ENCODE measurements at places on chromosomes 3 and 15. TPM values are rescaled to one million over a fixed set of nuclear protein-coding genes. Genes with fewer than 3 reads are reported as not detected.

POLQ gene
- polyA plus RNA-seq: not detected

FOXL2 gene
- not detected for polyA plus RNA-seq

ZNF501 gene
- 3.3 TPM for polyA plus RNA-seq

ROBO2 gene
- polyA plus RNA-seq: not detected

GRCh38 chr3:55567615-55568014 lies 80.5 kb upstream of the WNT5A start:
- H3K4me3 ChIP-seq: no peak overlapping the region
- peaks cover 2% of the 10 kb centered on the region for H3K27me3 ChIP-seq
- no peaks in the 10 kb centered on the region for H3K4me1 ChIP-seq
- H3K36me3 ChIP-seq: no peaks in the 10 kb centered on the region
- DNase-seq: no peak

DNA sequence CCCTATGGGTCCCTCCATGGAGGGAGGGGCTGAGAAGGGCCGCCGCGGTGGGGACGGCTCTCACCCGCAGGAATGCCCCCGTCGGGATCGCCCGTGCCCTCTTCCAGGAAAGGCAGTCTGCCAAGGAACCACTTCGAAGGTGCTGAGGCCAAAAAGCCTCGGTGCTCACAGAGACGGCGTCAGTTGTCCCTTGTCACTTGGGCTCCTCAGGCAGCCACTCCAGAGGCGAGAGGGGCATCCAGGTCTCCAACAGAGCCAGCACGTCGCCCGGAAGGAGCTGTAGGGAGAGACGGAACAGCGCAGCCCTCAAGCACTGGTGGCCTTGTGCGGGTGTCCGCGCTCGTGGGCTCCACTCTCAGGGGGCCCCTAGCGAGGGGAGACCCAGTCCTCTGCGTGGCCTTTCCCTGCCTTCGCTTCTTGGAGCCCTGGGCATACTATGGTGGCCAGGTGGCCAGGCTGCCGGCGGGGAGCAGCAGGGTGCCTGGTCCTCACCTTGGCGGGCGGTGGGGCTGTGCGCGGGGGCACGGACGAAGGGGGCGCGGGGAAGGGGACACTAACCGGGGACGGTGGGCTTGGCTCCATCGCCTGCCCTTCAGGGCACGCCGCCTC lies 994 bp downstream of the MESP1 start:
- DNase-seq: peak; percentile 2
- H3K27me3 ChIP-seq: peaks cover 9% of the 10 kb centered on the region
- H3K4me3 ChIP-seq: peak overlapping the region; percentile 80
- peaks cover 6% of the 10 kb centered on the region for H3K4me1 ChIP-seq

GRCh38 chr3:147318900-147319299 lies 87.4 kb downstream of the ZIC4 start:
- no peaks in the 10 kb centered on the region for H3K4me1 ChIP-seq
- no peaks in the 10 kb centered on the region for H3K36me3 ChIP-seq
- no peak overlapping the region for H3K4me3 ChIP-seq
- H3K27me3 ChIP-seq: no peaks in the 10 kb centered on the region
- DNase-seq: no peak
- H3K27ac ChIP-seq: no peak overlapping the region

DNA sequence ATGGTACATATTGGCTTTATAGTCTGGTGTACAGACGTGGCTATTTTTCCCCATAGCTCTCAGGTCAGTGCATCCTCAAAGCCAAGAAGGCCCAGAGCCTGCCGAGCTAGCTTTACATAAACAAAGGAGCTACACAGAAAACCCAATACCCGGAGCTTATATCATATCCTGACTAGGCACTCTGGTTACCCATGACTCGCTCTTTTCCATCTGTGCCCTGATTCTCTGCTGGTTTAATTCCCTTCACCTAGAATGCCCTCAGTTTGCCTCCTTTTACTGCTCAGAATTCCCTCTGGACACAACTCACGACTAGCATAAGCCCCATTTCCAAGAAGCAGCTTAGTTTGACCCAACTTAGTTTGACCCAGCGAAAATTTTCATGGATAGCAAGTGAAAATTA lies 110.8 kb downstream of the TIGIT start:
- H3K27ac ChIP-seq: no peak overlapping the region
- H3K4me3 ChIP-seq: no peak overlapping the region
- no peaks in the 10 kb centered on the region for H3K27me3 ChIP-seq
- DNase-seq: no peak

DNA sequence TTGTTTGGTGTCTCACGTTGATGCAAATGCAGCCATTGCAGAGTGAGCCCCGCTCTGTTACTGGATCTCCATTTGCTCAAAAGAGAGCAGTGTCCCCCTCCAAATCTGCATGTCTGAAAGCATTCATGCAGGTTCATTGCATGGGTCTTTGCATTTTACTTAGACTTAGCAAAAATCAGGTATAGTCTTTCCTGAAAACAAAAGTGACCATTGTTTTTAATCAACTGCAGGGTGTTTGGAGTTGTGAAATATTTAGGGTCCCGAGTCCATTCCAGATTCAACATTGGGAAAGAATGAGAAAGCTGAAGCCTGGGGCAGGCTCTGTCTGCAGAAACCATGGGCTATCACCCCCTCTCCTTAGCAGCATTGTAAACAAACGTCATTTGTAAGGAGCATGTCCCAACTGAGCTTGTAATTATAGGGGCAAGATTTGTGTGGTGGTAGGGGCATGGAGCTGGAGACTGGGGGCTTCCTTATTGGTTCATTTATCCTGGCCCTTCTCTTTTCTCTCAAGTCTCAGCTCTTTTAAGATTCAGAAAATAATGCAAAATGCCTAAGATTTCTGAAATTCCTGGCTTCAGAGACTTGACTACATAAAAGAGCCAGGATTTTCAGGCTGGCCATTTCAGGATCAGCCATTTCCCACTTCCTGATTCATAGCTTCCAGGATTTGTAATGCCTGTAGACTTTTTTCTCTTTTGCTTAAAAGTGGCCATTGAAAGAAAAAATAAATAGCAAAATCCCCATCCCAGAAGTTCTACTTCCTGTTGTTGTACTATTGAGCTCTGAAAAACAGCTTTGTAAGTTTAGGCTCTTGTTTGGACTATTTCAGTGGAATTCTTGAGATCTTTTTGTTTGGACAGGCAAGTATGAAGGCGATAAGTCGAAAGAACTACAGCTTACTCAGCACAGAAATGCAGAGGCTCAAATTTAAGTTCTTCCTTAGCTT lies 23.0 kb downstream of the IGF1R start:
- no peak for DNase-seq
- no peak overlapping the region for H3K4me3 ChIP-seq
- H3K27ac ChIP-seq: no peak overlapping the region
- peaks cover 41% of the 10 kb centered on the region for H3K4me1 ChIP-seq
- peaks cover 2% of the 10 kb centered on the region for H3K27me3 ChIP-seq
- H3K36me3 ChIP-seq: no peaks in the 10 kb centered on the region

- no peak for DNase-seq
- no peak overlapping the region for H3K4me3 ChIP-seq
- no peak overlapping the region for H3K27ac ChIP-seq
- peaks cover 1% of the 10 kb centered on the region for H3K27me3 ChIP-seq
- H3K4me1 ChIP-seq: no peaks in the 10 kb centered on the region
Measured at GRCh38 chr3:87780811-87781210, 278.0 kb downstream of the CGGBP1 start.

DNA sequence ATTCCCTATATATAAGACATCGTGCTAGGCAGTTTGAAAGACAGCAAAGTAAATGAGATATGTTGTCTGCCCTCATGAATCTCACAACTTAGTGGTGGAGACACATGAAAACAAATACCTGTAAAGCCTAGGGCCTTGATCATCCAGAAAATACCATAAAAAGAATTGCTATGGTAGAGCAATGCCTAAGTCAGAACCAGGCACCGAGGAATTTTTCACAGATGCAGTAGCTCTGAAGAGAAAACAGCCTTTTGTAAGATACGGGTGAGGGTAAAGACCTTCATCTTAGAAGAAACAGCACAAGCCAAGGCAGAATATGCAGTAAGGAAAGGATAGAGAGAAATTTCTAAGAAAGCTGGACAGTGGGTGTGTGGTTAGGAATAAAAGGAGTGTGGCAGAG lies 36.1 kb downstream of the CD200R1L start:
- DNase-seq: no peak
- no peaks in the 10 kb centered on the region for H3K27me3 ChIP-seq
- no peak overlapping the region for H3K4me3 ChIP-seq
- H3K27ac ChIP-seq: no peak overlapping the region
- peaks cover 27% of the 10 kb centered on the region for H3K4me1 ChIP-seq

- H3K27me3 ChIP-seq: peaks cover 7% of the 10 kb centered on the region
- H3K4me1 ChIP-seq: peaks cover 40% of the 10 kb centered on the region
- peak overlapping the region; percentile 18 for H3K4me3 ChIP-seq
- no peak for DNase-seq
- peak overlapping the region; percentile 76 for H3K27ac ChIP-seq
Measured at GRCh38 chr15:89205991-89206585, 15.3 kb downstream of the RLBP1 start.

DNA sequence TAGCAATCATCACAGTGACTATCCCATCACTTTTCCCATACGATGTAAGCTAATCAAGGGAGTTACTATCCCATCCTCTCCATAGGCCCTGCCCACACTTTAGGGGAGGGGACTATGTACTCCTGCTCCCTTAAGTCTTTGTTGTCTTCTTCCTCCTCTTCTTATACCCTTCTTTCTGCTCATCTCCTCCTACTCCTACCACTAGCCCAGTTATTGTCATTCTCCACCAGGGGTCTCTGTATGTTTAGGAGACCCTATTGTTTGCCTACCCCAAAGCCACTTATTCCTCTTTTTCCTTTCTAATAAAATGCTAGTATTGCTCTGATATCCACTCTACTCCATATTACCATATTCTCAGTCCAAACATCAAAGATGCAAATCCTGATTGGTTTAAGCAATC lies 27.8 kb downstream of the STAC start:
- H3K36me3 ChIP-seq: no peaks in the 10 kb centered on the region
- H3K4me3 ChIP-seq: no peak overlapping the region
- no peak overlapping the region for H3K27ac ChIP-seq
- H3K4me1 ChIP-seq: no peaks in the 10 kb centered on the region

DNA sequence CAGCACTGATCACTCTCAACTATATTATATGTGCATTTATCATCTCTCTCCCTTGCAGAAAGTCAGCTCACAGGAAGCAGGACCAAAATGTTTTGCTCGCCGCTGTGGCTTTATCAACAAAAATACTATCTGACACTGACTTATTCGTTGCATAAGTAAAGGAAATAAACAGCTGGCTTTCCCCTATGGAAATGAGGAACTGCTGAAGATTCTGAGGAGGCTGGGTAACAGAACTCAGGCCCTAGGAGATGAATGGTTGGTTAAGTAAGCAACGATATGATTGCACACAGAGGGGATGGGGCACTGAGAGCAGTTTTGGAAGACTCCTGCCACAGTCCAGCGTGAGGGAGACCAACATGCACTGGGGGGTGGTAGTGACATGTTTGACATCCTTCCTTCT lies 181.1 kb downstream of the STT3B start:
- H3K36me3 ChIP-seq: no peaks in the 10 kb centered on the region
- no peak overlapping the region for H3K4me3 ChIP-seq
- H3K27me3 ChIP-seq: peaks cover 8% of the 10 kb centered on the region
- no peak overlapping the region for H3K27ac ChIP-seq
- no peaks in the 10 kb centered on the region for H3K4me1 ChIP-seq

DNA sequence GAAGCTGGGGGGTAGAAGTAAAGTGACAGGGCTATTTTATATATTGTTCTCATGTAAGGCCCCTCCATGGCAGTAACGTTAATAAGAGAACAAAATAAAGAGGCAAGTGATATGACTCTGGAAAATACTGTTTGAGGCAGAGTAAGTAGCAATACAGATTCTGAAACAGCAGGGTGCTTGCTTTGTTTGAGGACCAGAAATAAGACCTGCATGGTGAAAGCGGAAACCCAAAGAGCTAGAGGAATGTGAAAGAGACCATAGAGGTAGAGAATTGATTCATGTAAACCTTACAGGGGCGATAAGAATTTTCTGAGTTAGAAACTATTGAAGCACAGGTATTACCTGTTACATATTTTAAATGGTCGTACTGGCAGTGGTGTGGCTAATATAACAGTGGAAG lies 1517.1 kb downstream of the SI start:
- no peaks in the 10 kb centered on the region for H3K4me1 ChIP-seq
- H3K36me3 ChIP-seq: no peaks in the 10 kb centered on the region
- no peak overlapping the region for H3K4me3 ChIP-seq
- peaks cover 2% of the 10 kb centered on the region for H3K27me3 ChIP-seq
- no peak overlapping the region for H3K27ac ChIP-seq

GRCh38 chr3:10392244-10392643 lies 71.3 kb upstream of the SEC13 start:
- H3K27me3 ChIP-seq: peaks cover 2% of the 10 kb centered on the region
- no peak overlapping the region for H3K27ac ChIP-seq
- no peaks in the 10 kb centered on the region for H3K36me3 ChIP-seq
- peaks cover 16% of the 10 kb centered on the region for H3K4me1 ChIP-seq
- DNase-seq: no peak

DNA sequence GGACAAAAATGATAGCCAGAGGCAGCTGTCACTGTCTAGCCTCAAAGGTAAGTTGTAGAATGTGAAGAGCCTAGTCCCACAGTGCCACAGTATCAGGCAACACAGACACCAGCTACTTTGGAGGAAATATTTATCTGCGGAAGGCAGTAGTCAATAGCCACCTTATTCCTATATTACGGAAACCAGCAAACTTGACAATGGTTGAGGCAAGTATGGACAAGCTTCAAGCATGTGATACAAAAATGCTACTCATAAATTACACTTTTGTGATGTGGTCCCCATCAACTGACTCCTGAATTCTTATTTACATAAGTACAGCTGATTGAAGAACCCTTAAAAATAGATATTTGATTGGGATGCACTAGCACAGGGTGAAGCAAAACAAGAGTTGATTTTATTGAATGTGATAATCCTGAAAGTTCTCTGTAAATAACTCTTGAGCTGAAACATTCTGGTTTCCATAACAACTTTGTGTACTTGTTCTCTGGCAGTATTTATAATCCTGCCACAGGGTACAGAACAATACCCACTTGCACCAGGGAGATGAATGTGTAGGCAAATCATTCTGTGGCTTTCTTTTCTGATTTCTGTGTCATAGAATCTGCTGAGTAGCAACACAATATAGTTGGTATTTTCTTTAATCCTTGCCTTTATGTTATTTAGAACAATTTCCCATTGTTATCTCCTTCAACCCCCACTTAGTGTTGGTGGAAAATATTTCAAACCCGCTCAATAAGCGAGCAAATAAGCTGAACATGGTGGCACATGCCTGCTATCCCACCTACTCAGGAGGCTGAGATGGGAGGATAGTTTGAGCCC lies at the start of gene ANKUB1:
Gene ANKUB1 (minus strand): TSS at position 103 of the 819 bp plus-strand sequence. CDS start 188 bp downstream, outside the sequence.
- peaks cover 7% of the 10 kb centered on the region for H3K27me3 ChIP-seq
- H3K27ac ChIP-seq: no peak within 1 kb of the TSS
- H3K4me1 ChIP-seq: no peaks in the 10 kb centered on the region
- H3K4me3 ChIP-seq: no peak within 1 kb of the TSS
- H3K36me3 ChIP-seq: no peaks in the 10 kb centered on the region
- no peak for DNase-seq

DNA sequence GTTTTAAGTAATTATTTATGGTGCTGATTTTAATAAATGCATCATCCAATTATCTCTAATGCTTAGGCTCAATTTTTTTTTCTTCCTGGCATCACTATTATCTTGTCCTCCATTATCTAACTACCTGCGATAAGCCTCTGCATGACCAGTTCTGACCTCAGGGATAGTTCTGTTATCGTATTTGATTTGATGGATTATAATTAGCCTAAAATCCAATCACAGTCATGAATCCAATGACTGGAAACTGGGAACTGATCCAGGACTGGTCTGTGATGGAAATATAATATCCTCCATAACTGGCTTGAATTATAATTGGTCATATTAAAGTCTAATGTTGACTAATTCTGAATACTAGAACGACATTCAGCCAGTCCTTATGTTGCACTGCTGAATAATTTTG lies 1.1 kb downstream of the MYH15 start:
- no peaks in the 10 kb centered on the region for H3K36me3 ChIP-seq
- H3K27me3 ChIP-seq: no peaks in the 10 kb centered on the region
- DNase-seq: no peak
- H3K4me3 ChIP-seq: no peak overlapping the region
